Stromal cell of bone marrow (primary cell): ENCODE measurements at places on chromosomes 5 and 9.
A peak's percentile ranks its signal among the peaks of the same experiment; 100 is the strongest.

- no peak for DNase-seq
Observed at GRCh38 chr5:61283471-61283870, 48.6 kb upstream of the ZSWIM6 start.

GRCh38 chr5:137389042-137389441 is 110.1 kb downstream of the SPOCK1 start:
- no peak for DNase-seq

DNA sequence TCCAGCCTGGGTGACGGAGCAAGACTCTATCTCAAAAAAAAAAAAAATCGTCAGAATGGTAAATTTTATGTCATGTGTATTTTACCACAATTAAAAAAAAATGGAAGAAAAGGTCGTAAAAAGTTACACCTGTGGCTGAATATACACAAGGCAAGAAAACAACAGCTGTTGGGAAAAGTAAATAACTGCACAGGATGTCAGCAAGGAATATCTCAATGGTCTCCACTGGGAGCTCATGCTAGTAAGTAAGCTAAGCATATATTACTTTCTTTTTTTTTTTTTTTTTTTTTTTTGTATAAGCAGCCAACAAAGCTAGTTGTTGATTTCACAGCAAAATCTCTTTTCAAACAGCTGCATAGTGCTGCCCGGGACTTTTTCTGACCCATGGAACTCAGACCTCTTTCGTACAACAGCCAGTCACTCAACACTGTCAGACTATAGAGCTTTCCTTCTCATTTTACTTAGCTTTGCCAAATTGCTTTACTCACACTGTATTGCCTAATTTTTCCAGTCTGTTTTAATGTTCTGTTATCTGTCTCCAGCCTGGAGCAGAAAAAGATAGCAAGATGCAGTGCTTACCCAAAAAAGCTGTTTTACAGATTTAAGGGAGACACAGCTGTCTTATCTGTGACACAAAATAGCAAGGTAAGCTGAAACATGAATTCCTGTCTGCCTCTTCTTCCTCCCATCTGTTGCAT is 175.9 kb downstream of the ENC1 start:
- DNase-seq = peak; percentile 14

- DNase-seq = no peak
Observed at GRCh38 chr5:164007064-164007463, 501.6 kb downstream of the MAT2B start.

GRCh38 chr5:149333711-149334443 is 11.4 kb upstream of the GRPEL2 start:
- no peak for DNase-seq

DNA sequence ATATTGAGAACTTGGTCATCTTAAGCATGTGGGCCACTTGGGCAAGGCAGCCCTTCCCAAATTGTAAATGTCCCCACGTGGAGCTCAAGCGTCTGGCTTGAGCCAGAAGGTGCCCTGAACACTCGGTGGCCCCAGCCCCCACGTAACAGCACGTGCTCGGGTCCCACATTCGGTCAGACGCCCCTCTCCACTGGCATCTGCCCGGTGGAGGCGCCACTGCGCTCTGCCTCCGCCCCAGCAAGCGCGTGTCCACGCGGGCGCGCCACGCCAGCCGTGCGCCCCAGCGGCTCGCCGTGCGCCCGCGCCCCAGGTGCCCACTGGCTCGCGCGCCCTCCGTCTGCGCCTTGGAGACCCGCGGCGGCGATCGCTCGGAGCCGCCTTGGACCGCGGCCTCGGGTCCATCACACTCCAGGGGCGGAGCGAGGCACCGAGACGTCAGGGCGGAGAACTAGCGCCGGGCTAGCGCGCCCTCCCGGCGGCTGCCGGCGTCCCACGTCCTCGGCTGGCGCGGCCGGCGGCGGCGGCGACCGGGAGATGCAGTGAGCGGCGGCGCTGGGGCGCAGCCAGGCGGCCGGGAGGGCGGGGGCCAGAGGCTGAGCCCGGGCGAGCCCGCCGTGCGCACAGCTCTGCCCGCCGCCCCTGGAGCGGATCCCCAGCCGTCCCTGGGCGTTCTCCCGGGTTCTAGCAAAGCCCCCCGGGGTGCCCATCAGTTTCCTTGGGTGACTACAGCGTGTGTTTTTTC is at the start of gene PALM2AKAP2:
TSS of gene PALM2AKAP2 (plus strand) at position 488 of the 742 bp plus-strand sequence. CDS start 291 bp downstream, outside the sequence.
- peak; percentile 53 for DNase-seq

DNA sequence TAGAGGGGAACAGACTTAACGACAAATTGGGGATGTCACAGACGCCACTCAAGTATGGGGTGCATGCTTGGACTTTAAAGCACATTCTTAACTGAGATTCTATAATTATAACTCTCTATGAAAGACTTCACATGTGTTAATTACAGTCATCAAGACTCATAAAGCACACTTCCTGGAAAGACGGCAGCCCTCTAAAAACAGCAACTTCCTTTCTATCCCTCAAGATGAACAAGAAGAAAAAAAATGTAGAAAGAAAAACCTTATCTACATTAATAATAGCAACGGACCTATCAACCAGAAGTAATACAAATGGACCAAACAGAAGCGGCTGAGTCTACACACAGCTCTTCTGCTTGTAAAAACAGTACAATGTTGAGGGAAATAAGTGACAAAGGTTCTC is 21.2 kb downstream of the GNAQ start:
- DNase-seq = no peak

GRCh38 chr5:128513806-128514205 is 24.2 kb downstream of the FBN2 start:
- no peak for DNase-seq

DNA sequence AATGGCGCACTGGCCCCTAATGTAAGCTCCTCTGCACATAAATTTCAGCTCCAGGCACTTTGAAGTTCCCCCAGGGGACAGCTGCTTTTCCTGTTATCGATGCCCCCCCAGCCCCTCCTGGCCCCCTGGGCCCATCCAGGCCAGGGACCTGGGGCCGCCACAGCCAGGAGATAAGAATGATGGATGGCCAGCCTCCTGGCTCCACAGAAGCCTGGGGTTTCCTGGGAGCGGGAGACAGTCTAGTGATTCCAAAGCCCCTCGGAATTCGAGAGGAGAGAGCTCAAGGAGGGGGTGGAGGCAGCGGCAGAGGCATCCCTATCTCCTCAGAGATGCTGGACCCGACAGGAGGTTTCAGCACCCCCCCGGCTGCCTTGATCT is 98.4 kb upstream of the HAND1 start:
- no peak for DNase-seq

GRCh38 chr5:136526021-136526420 is 160.7 kb upstream of the TRPC7 start:
- no peak for DNase-seq

GRCh38 chr9:116039312-116039711 is 114.3 kb upstream of the PAPPA start:
- no peak for DNase-seq

DNA sequence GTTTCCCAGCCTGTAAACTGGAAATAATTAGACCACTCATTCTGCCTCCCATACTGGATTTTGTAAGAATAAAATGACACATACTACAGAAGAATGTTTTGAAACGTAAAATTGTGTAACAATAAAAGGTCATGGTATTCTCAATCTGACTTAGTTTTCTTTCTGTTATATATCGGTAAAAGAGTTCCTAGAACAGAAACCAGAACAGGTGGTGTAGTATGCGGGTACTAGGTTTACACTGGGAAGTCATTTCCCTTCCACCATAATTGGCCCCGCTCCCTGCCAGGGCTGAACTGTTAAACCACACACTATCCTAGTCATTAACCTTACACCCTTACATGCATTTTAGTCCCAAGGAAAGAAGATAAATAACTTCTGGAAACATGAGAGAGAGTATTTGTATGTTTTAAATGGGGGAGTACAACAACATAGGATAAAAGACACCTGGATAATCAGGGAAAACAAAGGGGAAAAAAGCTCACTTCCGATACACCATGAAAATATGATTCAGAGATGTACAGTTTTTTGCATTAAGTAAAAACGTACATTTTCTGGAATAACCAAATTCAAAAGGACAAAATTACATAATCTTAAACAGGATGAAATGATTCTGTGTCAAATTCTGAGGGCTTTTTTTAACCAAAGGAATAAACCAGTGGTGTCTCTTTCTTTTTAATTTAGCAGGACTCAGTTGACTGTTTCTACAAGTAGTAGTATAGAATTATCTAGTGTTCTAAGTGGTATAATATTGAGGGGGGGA is 199.7 kb downstream of the GLIS3 start:
- peak; percentile 55 for DNase-seq

DNA sequence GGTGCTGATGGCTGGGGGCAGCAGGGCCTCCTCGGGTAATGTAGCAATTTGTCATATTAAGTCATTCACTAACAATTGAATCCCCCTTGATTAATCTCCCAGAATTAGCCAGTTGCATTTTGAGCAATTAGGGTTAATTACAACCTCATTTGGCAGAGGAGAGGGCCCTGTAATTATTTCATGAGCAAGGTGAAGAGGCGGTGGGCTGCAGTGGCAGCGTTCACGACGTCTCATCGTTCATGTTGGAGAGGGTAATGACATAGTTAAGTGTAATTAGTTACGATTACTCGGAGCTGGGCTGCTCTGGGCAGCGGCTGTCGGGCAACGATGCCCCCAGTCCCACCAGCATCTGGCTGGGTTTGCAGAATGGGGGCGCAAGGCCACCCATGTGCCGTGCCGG is 46.0 kb downstream of the NEK6 start:
- DNase-seq = no peak

- DNase-seq = no peak
Observed at GRCh38 chr9:130208600-130209347, 36.6 kb downstream of the NCS1 start.

DNA sequence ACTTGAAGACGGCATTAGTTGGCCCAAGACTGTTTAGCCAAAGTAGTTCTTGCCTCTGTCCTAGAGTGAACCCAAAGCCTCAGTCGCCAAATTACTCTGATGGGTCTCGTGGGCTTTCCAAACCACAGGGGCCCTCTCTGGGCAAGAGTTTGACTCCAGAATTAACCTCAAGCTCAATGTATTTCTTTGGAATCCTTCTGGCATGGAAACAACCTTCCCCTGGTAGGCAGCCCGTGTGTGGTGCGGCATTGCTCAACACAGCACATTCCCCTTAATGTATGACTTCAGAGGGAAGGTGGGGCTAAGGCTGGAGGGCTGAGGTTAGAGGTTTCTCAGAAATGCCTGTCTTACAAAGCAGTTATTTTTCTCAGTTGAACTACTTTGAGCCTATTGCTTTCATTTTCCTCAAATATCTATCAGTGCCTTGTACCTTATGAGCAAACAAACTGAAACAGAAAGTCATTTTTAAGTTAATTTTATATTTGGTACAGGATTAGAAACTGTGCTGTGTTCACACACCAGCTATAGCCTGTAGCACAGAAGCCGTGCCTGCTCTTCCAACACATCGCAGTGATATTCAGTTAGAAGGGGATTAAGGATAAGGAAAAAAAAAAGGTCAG is 123.9 kb upstream of the HAPLN1 start:
- DNase-seq = peak; percentile 86

GRCh38 chr9:36632892-36633291 is 60.2 kb downstream of the MELK start:
- peak; percentile 17 for DNase-seq

- DNase-seq = no peak
Observed at GRCh38 chr5:116402235-116402634, 172.4 kb downstream of the SEMA6A start.

DNA sequence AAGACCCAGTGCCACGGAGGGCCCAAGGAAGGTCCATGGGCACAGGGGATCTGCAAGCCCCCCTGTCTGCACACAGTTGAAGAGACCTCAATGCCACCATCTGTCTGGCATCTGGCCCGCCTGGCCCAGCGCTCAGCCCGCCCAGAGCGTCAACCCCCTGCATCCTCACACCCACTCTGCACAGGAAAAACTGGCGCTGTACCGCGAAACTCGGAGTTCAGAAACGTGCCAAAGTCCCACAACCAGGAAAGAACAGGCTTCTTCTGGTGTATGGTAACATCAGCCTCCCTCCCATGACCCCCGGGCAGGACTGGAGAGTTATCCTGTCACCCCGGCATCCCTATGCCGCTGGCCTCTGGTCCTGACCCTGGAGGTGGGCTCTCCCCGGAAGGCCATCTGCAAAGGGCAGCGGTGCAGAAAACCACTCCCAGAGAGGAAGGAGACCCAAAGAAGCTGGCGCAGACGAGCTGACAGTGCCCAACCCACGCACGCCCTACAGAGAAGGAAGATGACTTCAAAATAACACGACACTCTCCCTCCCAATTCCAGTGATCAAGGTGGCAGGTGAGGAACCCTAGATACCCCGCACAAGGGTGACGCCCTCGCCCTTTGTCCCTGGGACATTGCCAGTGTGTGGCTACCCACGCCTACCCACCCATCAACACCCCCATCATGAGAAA is 18.9 kb downstream of the VAV2 start:
- DNase-seq = no peak

GRCh38 chr5:113162770-113163169 is 186.2 kb downstream of the DCP2 start:
- DNase-seq = no peak

DNA sequence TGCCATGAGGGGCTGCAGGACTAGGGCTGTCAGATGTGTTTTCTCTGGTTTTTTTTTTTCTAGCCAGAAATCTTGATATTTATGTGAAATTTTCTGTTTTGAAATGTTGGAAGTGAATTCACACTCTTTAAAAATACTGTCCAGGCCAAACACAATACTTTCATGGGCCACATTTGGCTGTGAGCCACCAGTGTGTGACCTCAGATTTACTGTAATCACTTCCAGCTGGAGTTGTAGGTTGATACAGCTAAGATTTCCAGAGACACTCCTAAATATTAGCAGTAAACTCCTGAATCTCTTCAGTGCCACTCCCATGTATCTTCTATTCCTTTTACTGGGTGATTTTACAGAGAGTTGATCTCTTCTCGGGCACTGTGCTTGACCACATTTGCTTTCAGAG is 92.2 kb upstream of the CKMT2 start:
- peak; percentile 74 for DNase-seq

DNA sequence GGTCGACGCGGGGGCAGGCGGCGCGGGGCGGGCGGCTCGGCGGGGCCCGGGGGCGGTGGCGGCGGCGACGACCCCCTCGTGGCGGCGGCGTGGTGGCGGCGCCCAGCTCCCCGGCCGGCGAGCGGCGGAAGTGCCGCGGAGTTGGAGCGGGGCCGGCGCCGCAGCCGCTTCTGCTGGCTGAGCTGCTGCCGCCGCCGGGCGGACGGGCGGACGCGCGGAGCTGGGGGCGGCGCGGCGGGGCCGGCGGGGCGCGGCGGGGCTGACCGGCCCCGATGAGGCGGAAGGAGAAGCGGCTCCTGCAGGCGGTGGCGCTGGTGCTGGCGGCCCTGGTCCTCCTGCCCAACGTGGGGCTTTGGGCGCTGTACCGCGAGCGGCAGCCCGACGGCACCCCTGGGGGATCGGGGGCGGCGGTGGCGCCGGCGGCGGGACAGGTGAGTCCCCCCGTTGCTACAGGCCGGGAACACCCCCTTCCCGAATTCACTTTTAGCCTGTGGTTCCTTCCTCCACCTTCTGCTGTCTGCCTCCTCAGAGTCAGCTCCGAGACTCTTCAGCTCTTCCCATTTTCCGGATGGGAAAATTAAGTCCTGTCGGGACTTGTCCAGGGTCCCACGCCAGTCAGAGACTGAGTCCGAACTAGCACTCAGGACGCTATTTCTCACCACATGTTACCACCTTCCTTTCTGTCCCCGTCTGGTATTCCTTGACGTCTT is at the start of gene GALNT10:
TSS of gene GALNT10 (plus strand) at position 139 of the 710 bp plus-strand sequence. CDS start at position 273, 134 bp downstream.
- peak; percentile 52 for DNase-seq

GRCh38 chr5:158591301-158591863 is 508.3 kb downstream of the EBF1 start:
- no peak for DNase-seq

GRCh38 chr9:136623842-136624183 is 38.9 kb upstream of the EGFL7 start:
- no peak for DNase-seq
